ENCODE measurements at places on chromosomes 16 and 17. TPM values are rescaled to one million over a fixed set of nuclear protein-coding genes. Genes with fewer than 3 reads are reported as not detected.
A peak's percentile ranks its signal among the peaks of the same experiment; 100 is the strongest.

DNA sequence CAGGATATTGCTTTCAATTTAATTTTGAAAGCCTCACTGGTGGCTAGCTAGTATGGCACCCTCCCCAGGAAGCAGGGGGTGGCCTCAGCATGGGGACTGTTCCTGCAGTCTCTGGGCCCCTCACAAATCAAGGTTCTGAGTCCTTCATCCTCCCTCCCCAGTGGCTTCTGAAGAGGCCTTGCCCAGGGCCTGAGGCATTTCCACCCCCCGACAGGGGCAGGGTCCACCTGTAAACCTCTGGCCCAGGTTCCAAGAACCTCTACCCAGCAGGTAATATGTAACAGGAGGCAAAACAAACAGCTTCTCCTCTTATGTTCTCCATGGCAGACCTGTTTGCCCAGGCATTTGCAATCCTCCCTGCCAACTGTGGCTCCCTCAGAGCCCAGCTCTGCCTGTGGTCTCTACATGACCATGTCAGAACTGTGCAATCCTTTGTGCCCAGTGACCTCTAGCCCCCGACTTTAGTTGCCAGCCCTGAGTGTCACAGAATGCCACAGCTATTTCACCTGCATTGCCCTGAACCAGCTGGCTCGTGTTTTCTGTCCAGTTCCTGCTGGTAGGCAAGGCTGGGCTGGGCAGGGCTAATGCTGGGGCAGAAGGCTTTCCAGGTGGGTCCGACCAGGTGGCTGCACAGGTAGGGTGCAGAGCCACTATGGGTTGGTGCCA, 14.3 kb downstream of the ACSF2 start:
- no peak for DNase-seq

GOT2 gene
- 24.6 TPM for total RNA-seq

DNA sequence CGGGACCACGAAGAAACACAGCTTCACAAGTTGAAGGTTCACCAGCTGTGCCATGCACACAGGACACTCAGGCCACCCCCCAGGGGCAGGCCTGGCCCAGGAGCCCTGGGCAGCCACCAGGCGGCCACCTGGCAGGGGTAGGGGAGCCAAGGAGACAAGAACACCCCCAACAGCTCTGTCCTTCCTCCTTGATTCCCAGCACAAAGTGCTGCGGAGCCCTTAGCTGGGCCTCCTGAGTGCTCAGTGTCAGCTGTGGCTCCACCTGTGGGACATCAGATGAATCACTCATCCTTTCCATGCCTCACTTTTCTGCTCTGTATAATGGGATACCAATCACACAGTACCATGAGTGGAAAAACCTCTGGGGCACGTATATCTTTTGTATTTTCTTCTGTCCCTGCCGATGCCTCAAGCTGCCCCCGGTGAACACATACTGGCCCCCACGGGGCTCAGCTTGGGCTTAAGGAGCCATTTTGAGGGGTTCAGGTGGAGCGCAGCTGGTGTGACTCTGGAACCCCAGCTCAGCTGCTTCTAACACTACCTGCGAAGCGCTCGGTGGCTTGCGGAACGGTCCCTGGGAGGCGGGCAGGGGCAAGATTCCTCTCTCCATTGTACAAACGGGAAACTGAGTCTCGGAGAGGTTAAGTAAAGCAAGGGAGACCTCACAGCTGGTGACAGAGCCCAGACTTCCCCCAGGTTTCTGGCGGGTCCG, 12.0 kb downstream of the GALK1 start:
- DNase-seq, result no peak

DNA sequence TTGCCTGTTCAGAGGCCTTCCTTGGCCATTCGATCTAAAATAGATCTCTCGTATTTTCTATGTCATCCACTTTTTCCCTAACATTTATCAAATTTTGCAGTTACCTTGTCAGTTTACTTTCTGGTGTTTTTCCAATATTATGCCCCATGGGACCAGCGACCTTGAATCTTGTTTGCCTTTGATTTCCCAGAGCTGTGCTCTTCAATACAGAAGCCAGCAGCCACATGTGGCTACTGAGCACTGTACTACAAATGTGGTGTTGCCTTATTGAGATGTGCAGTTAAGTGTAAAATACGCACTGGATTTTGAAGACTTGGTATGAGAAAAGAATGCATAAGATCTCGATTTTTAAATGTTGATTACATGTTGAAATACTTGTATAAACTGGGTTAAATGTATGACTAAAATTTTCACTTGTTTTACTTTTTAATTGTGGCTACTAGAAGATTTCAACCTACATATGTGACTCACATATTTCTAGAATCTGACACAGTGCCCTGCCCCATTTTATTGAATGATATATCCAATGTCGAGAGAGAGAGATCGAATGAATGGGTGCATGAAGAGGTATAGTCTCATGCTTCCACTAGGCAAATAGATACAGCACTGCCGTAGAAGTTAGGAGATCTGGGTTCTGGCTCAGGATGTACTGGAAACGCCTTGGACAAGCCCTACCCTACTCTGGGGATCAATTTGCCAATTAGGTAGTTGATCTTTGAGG, 824 bp upstream of the PSME3 start:
- peak; percentile 45 for DNase-seq

ANKS4B gene
- not detected for total RNA-seq

NPIPA8 gene
- 16.5 TPM for total RNA-seq

DNA sequence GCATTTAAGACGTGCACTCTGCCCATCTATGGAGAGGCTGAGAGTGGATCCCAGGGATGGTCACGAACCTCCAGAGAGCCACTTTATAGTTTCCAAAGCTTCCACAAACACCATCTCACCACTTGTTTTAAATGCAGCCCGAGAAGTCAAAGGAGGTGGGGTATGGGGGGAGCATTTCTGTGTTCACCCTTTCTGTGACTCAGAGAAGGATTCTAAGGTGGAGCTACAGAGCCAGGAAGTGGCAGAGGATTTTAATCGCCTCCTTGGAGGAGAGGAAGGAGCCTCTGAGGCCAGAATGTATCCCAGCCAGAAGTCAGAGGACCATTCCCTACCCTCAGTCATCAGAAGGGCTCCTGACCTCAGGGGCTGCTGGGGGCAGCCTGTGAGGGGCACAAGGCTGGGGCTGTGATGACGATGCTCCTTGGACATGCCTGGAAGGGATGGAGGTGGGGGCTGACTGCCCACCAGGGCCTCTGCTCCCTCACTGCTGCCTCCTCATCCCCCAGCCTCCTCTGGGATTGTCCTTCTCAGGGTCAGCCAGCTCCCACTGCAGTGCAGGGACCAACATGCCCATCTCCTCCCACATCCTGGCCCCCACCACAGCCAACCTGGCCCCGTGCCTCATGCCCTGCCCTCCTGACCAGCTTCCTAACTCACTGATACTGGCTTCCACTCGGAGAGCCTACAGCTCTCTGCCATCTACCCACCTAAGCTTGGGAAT, 2.8 kb downstream of the XYLT2 start:
- no peak for DNase-seq

GIT1 gene
- total RNA-seq, result 13.3 TPM
